Amniotic stem cell (primary cell): ENCODE measurements at places on chromosomes 1 and 21.

DNA sequence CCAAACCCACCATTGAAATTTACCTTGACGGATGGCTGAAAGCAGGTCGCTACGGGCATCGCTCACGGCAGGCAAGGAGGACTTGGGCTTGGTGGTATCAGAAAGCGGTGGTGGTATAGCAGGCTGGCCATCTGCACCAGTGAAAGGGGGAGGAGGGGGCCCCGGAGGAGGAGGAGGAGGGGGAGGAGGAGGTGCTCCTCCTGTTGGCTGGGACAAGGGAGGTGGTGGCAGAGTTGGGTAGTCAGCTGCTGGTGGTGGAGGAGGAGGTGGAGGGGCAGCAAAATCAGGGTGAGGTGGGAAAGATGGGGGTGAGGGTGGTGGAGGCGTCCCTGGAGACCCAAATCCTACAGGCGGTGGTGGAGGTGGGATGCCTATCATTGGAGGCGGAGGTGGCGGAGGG lies 17.2 kb downstream of the GPR3 start:
- no peak for DNase-seq

DNA sequence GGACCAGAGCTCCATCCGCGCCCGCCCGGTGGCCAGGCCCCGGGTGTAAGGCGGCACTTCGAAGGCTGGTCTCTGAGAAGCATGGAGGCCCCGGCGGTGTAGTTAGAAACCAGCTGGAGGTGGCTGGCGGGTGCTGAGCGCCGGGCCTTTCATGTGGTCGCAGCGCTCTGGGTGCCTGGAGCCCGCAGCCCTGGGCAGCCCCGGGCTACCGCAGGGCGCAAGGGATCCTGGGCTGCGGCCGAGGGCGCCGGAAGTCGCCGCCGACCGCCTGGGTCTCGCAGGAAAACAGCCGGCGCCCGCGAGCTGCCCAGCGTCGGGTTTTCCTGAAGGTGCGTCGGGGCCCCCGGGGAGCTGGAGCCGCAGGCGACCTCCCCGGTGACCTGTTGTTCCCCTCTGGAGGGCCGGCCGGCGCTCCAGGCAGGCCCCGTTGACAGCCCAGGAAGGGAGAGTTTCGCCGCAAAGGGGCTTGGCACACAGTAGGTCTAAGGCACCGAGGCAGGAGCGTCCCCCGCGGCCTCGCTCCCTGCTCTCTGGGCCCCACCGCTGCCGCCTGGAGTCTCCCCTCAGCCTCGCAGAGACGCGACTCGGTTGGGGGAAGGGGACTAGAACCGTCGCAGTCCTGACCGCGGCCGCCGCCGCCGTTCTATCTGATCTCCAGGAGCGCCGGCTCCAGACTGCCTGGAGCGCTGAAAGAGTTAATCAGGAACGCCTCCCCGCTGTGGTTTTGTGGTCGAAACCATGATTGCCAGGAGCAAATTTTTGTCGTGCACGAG lies 2.7 kb downstream of the GRHL3 start:
- DNase-seq: peak; percentile 38

DNA sequence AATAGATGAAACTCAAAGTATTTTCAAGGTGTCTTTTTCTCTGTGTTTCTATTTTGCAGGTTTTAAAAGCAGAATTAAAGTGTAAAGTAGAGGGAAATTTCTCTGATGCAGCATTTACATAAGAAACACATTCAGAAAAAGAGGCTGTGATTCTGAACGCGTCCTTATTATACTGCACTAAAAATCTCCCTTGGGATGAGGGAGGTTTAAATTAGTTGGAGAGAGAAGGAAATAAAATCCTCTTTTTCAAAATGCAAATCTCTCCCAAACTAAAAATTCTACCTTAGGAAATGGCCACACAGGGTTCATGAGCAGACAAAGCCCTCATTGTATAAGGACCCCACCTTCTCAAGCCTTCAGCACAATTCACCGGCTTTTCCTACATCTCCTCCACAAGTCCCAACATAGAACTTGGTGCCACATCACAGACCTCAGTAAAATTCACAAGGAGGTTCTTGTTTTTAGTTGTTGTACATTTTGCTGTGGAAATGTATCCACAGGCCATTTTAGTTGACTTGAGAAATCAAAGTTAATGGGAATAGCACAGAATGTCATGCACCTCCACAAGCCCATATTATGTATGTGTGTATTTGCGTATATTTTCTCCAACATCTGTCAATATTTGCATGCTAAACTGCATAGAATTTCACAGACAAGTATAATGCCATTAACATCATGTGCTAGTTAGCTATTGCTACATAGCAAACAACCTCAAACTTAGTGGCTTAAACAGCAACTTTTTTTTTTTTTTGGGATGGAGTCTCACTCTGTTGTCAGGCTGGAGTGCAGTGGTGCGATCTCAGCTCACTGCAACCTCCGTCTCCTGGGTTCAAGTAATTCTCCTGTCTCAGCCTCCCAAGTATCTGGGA lies 59.8 kb downstream of the MAB21L3 start:
- no peak for DNase-seq

DNA sequence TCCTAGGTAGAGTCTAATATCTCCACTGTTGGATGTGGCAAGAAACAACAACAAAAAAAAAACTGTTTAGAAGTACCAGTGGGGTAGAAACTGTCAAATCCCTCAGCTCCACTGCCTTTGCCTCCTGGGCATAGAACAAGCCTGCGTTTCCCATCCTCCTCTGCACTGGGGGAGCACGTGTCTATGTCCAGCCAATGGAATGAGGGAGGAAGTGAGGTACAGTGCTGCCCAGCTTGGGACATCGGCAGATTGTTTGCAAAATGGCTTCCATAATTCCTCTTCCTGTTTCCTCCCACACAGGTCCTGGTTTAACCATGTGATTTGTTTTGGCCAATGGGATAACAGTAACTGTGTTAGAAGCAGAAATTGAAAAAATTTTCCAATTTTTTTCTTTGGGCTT lies 39.1 kb downstream of the PSMG1 start:
- DNase-seq: no peak

- no peak for DNase-seq
These were observed 2.8 kb downstream of the FAM43B start for GRCh38 chr1:20555025-20555757.

DNA sequence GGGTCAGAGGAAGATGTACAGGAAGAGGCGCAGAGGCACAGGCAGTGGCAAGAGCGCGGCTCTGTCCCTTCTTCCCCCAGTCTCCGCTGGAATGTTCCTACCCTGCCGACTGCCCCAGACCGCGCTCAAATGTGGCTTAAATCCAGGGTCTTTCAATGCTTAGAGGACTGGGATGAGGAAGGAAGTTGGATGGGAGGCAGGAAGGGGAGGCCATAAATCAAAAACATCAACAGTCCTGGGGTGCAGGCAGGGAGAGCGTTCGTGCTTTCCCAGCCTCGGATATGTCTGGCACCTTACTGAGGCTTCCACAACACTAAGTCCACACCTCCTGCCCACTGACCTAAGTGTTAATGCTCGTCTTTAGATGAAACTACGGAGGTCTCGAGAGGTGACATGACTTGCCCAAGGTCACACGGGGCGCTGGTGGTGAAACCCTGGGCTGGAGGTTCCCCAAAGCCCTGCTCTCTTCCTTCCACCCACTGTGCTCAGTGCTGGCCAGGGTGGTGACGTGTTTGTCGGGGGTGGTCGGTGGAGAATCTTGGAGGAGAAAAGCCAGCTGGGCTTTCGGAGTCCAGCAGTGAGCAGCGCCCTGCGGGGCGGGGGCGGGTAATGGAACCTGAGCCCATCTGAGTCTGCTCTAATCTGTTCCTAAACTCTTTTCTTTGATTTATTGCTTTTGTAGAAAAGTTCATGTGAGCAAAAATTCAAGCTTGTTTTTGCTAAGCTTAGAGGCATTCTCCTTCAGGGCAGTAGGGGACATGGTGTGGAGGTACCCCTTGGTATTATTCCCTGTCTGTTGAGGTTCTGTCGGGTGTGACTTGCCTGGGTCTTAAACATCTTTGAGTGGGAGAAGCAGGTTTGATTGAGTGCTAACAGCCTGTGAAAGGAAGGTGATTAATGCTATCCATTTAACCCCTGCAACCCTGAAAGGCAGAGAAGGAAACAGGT lies 708 bp downstream of the CDA start:
- no peak for DNase-seq

DNA sequence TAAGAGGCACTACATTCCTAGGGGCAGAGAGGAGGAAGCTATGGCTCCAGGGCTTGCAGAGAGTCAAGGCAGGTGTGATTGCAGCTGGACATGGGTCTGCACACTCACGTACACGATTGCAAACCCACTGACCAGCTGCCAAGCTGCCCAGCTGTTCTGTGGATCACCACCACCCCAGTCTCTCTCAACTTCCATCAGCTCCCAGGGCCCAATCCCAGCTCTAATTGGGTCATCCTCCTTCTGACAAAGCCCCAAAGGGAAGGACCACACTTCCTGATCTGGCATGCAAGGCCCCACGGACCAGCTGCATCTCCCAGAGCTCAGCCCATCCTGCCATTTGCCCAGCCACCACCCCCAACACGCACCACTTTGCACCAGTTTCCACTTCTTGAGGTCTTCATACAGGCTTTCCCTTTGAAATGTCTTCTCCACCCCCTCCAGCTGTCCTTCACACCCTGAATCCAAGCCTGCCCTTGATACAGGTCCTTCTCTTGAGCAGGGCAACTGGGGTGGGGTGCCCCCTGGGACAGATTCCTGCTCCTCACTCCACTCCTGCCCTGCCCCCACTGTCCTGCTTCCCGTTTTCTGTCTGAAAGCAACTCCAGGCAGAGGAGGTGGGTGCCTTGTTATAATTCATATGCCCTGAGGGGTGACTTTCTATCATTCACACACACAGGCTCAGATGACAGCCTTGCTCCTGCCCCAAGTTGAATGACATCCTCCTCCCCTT lies 179.4 kb upstream of the EDN2 start:
- DNase-seq: no peak

DNA sequence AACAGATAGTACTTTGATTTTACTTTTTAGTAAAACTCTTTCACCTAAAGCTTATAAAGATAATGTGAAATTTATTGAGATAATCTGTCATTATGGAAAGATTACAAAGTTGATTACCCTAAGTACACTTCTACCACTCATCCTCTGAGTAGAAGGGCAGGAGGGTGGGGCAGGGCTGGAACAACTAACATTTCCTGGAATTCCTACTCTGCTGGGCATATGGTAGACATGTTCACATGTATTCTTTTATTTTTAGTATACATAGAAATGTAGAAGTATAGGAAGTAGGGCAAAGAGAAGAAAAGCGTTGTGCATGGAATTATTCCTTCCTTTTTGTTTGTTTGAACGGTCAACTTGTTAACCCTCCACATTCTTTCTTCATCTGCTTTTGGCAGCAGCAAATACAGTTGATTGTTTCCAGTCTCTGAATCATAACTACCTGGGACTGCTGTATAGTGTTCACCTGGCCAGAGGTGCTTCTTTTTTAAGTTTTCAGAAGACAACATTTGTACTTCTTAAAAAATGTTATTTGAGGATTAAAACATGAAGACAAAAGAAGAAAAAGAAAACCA lies 85.1 kb downstream of the POU2F1 start:
- no peak for DNase-seq

DNA sequence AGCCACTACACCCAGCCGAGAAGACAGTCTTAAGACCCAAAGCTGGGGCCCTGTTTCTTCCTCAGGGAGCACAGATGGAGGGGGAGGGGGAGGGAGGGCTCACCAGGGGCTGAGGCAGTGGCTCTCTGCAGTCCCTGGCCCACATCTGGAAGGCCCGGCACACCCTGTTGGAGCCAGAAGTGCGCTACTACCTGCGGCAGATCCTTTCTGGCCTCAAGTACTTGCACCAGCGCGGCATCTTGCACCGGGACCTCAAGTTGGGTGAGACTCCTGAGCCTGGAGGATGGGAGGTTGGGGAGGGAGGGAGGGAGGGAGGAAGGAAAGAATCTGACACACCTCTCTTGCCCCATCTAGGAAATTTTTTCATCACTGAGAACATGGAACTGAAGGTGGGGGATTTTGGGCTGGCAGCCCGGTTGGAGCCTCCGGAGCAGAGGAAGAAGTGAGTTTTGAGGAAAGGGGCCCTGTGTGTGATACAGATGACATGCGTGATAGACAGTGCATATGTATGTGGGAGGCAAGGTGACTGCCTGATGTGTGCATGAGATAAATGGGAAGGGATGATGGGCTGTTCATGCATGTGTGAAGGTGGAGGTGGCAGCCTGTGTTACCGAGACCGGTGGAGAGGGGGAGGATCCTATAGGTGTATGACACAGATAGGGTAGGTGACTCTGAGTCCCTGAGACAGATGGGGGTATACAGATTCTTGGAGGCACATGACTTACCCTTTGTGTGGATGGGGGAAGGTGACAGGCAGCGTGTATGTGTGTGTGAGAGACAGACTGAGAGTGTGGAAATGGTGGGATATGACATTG lies 1.5 kb downstream of the PLK3 start:
- DNase-seq: no peak

- peak; percentile 30 for DNase-seq
These were observed 9.2 kb upstream of the LAD1 start for GRCh38 chr1:201408176-201408833.

- no peak for DNase-seq
These were observed 170.8 kb downstream of the NFIA start for GRCh38 chr1:61253059-61253735.

GRCh38 chr21:37849506-37850102 lies 66.7 kb downstream of the KCNJ6 start:
- DNase-seq: no peak

GRCh38 chr1:112686835-112687234 lies 12.4 kb downstream of the MOV10 start:
- no peak for DNase-seq

DNA sequence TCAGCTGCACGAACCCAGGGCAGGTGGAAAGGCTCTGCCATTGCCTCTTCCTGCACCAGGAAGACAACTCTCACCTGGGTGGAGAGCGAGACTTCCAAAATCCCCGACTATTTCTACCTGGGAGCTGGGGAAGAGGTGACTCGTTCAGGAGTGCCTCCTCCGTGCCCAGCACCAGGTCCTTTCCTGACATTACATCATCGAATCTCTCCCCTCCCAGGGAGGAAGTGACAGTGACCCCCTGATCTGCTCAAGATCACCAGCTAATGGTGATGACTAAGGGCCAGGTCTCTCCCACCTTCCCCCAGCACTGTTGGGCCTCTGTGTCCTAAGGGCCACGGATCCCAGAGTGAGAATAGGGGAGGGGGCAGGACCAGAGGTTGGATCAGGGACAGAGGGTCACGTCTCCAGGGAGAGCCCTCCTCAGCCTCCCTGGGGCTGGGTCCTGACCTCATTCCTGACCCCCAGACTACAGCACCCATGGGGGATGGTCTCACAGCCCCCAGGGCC lies 6.8 kb downstream of the MEGF6 start:
- no peak for DNase-seq
